Stimulated activated CD8-positive, alpha-beta memory T cell treated with anti-CD3 and anti-CD28 coated beads, Interleukin-7, amount 100 ng/mL, for 4 hours (primary cell): ENCODE measurements at places on chromosomes 1 and 21.

GRCh38 chr1:64955097-64956009 lies 11.0 kb downstream of the JAK1 start:
- DNase-seq = no peak

GRCh38 chr1:228497817-228498216 lies 10.6 kb downstream of the RNF187 start:
- DNase-seq = no peak

DNA sequence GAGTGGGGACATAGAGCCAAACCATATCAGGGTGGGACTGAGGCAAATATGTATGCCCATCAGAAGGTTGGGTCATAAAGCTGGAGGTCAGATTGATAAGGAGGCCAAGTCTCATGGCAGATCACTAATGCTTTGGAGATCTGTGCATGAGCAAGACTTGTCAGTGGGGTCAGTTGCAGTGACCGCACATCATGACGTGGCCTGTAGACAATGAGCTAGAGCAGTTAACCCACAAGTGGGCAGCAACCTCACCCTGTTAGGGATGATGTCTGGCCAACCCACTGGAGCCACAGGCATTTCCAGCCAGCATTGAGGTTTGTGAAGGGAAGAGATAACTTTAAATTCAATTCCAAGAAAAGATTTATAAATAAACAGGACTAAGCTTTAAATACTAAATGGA lies 66.7 kb downstream of the XCL1 start:
- no peak for DNase-seq

GRCh38 chr1:6948416-6948815 lies 163.2 kb downstream of the CAMTA1 start:
- no peak for DNase-seq

GRCh38 chr1:114344656-114345055 lies 166.3 kb downstream of the TRIM33 start:
- DNase-seq = no peak

- no peak for DNase-seq
Observed at GRCh38 chr1:167705250-167705649, 16.5 kb upstream of the MPZL1 start.

DNA sequence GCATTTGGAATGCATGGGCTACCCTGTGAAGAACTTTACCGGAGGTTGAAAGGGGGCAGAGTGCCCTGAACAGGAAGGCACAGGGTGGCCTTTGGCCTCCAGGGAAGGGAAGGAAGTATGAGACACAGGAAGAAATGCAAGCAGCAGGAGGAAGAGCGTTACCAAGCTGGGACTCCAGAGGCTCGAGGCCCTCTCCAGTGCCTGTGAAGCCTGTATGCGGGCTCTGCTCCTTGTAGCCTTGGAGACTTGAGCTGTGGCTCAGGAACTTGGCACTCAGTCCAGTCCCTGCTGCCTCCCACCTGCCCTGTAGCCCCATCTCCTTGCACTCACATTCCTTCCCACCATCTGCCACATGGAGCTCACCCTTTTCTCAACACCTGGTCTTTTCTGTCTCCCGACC lies 33.5 kb upstream of the RNF19B start:
- no peak for DNase-seq

DNA sequence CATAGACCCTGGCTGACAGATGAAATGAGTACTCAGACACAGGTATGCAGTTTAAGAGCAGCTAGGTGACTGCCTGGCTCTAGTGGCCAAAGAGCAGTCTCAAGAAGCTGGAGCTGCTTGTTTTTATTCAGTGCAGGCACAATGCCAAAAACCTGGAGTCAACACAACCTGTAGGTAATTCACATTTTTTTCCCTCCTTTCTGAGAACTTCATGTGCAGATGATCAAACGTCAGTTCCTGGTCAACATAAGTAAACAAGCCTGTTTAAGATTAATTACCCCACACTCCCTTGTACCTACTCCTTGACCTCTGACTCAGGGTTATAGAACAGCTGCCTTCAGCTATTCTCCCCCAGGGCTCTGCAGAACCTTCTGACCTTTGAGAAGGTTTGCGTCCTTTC lies 17.3 kb upstream of the ACADM start:
- no peak for DNase-seq

- DNase-seq = no peak
Observed at GRCh38 chr1:55928576-55928975, 650.8 kb downstream of the PLPP3 start.

DNA sequence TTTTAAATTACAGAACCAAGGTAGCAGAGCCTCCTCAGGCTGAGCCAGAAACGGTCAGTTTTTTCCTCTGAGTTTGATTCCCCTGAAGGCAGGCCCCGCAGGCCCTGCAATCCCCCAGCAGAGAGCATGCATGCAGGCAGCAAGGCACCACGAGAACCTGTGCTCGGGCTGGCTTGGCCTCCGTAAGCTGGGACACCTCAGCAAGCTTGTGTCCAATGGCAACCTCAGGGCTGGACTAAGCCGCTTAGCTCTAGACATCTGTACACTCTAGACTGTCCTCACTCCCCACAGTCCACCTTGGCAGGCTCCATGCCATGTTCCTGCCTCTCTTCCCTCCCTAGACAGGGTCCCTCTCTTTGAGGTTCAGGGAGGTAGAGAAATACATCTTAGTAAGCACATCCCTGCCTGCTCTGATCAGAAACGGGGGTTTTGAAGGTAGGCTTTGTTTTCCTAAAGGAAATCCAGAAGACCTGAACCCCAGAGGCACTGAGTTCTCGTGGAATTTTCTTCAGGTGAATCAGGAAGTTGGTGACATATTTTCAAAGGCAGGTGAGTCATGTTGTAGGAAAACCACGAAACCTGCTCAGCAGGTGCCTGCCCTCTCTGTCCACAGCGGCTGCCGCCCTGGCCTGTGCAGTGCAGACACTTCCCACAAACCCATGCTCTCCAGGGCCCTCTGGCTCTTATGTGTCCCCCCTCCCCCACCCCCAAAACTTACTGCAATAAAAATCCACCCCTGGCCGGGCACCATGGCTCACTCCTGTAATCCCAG lies 7.0 kb downstream of the TMEM63A start:
- no peak for DNase-seq

DNA sequence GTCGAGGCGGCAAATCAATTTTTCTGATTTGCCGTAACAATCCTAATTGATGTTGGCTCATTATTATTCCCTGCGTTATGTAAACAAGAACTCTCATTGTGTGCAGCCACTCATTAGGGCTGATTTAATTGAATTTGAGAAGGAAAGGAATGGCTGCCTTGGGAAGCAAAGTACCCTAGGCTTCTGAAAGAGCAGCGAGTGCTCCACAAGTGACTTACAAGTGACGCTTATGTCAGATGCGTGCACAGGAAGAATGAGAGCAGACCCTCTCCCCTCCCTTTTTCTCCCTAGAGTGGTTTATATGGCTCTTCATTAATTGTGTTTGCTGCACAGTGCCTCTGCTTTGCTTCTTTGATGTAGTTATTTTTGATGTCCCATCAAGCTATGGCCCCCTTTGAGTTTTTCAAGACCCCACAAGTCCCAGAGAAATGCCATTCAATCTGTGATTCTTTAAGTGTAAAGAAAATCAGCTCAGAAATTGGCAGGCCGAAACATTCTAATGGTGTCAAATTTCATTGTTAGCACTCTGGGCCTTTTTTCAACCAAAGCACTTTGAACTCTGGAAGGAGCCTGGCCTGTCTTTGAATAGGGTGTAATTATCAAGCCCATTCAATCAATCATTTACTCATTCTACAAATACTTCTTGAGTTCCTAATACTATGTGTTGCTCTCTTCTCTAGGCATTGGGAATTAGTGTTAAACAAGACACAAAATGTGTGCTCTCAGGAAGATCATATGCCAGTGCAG lies 86.8 kb upstream of the VAV3 start:
- no peak for DNase-seq

DNA sequence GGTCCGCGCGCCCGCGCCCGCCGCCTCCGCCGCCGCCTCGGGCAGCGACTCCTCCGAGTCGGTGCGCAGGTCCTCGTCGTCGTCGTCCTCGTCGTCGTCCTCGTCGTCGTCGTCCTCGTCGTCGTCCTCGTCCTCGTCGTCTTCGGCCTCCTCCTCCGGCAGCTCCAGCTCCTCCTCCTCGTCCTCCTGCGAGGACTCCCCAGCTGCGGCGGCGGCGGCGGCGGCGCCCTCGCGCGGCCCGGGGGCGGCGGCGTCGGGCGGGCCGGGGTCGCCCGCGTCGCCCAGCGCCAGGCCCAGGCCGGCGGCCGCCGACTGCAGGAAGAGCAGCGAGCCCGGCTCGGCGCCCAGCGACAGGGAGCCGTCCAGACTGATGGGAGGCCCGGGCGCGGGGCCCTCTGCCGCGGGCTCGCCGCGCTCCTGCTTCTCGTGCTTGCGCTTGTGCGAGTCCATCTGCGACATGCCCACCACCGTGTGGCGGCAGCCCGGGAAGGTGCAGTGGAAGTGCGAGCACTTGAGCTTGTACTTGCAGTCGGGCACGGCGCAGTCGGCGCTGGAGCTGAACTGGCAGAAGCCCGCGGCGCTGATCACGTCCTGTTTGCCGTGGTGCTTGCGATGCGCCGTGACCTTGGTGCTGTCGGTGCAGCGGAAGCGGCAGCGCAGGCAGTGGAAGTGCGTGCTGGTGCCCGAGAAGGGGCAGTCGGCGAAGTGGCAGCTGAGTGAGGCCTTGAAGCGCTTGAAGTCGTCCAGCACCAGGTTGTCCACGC lies 157.3 kb downstream of the CASZ1 start:
- no peak for DNase-seq

- no peak for DNase-seq
Observed at GRCh38 chr1:175448467-175448866, 255.9 kb upstream of the KIAA0040 start.

- DNase-seq = no peak
Observed at GRCh38 chr1:170215072-170215885, 69.5 kb downstream of the NTMT2 start.

- DNase-seq = no peak
Observed at GRCh38 chr1:171116676-171117075, 26.0 kb downstream of the FMO3 start.

DNA sequence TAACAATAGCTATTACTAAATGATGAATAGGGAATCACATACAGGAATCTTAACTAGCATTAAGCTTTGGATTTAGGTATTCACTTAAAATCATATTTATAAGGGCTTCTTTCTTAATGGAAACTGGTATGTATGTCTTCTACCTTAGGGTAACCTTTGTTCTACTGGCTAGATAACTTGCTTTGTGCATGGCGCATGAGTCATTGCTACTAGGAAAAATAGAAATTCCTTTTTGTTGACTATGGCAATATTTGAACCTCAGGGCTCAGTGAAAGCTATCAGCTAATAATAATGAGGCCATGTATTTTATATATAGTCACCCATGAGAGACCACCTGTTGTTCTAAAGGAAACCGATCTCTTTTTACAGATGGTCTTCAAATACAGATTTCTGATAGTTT lies 72.5 kb downstream of the RPS6KC1 start:
- no peak for DNase-seq

GRCh38 chr1:59669752-59670312 lies 144.9 kb upstream of the HOOK1 start:
- no peak for DNase-seq

DNA sequence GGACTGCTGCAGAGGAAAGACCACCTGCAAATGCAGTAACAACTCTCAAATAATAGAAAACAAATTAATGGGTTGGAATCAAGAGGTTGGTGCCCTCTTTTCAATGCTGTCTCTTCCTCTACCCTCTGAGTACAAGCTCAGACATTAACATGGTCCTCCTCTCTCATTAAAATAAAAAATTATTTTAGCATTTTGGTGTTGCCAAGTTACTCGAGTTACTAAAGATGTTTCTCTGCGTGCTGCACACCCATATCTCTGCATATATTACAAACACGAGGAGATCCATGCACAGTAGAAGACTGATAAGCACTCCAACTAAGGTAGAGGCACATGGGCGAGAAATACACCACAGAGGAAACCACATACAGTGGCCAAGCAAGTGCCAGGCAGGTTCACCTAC lies 21.5 kb downstream of the SIPA1L2 start:
- no peak for DNase-seq

- DNase-seq = no peak
Observed at GRCh38 chr21:31347435-31348032, 3.5 kb upstream of the TIAM1 start.

- no peak for DNase-seq
Observed at GRCh38 chr1:205429762-205430695, 8.2 kb upstream of the LEMD1 start.

DNA sequence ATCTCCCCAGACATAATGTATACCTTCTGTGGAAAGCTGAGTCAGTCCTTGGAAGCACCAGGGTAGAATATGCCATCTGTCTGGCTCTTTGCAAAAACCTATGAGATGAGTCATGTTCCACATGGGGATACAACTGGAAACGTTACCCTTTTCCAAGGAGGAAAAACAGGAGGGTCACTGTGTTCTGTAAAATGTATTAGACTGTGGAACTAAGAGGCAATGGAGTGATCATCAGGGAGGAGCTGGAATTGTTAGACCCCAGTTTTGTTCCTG lies 16.1 kb upstream of the PSMD4 start:
- DNase-seq = no peak

- no peak for DNase-seq
Observed at GRCh38 chr1:112522621-112523020, 13.9 kb downstream of the WNT2B start.

DNA sequence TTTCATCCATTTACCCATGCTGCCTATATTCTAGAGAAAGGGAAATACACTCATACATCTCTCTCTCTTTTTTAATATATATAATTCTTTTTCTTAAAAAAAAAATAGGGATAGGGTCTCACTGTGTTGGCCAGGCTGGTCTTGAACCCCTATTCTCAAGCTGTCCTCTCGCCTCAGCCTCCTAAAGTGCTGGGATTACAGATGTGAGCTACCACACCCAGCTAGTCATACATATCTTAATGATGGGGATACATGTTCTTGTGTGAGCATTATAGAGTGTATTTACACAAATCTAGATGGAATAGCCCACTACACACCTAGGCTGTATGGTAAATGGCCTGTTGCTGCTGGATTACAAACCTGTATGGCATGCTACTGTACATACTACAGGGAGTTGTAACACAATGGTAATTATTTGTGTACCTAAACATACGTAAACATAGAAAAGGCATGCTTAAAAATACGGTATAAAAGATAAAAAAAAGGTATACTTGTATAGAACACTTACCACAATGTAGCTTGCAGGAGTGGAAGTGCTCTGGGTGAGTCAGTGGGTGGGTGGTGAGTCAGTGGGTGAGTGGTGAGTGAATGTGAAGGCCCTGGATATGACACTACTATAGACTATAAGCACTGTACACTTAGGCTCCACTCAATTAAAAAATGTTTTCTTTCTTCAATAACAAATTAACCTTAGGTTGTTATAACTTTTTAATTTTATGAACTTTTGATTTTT lies 72.9 kb downstream of the IVNS1ABP start:
- peak; percentile 69 for DNase-seq

GRCh38 chr1:3410142-3410925 lies 44.1 kb upstream of the ARHGEF16 start:
- DNase-seq = no peak
